ENCODE measurements at places on chromosomes 6 and 20. TPM values are rescaled to one million over a fixed set of nuclear protein-coding genes. Genes with fewer than 3 reads are reported as not detected.

The SYNGAP1 gene
- total RNA-seq: 22.4 TPM

GRCh38 chr20:62953839-62954703 is 1.6 kb downstream of the SLC17A9 start:
- peak; percentile 38 for DNase-seq

DNA sequence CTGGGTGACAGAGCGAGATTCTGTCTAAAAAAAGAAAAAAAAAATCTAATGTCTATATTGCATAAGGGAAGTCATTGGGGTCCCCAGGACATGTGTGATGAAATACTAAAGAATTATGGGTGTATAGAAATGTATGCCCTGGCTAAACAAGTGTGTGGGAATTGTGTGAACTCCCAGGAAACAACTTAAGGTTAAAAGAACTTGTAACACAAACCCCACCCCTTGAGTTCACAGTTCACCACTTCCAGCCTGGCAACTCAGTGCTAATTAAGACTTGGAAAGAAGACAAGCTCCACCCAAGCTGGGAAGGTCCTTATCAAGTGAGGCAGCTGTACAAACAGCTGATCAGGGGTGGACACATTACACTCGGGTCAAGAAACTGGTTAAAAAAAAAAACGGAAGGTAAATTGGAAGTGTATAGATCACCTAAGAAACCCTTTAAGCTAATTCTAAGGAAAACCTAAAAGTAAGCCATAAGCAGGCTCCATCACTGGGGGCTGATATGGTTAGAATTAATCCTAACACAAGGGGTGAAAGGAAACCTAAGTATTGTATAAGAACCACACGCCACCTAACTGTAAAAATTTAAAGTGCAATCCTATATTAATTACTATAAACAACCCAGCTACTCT is 25.2 kb downstream of the HLA-A start:
- peak; percentile 31 for DNase-seq

DNA sequence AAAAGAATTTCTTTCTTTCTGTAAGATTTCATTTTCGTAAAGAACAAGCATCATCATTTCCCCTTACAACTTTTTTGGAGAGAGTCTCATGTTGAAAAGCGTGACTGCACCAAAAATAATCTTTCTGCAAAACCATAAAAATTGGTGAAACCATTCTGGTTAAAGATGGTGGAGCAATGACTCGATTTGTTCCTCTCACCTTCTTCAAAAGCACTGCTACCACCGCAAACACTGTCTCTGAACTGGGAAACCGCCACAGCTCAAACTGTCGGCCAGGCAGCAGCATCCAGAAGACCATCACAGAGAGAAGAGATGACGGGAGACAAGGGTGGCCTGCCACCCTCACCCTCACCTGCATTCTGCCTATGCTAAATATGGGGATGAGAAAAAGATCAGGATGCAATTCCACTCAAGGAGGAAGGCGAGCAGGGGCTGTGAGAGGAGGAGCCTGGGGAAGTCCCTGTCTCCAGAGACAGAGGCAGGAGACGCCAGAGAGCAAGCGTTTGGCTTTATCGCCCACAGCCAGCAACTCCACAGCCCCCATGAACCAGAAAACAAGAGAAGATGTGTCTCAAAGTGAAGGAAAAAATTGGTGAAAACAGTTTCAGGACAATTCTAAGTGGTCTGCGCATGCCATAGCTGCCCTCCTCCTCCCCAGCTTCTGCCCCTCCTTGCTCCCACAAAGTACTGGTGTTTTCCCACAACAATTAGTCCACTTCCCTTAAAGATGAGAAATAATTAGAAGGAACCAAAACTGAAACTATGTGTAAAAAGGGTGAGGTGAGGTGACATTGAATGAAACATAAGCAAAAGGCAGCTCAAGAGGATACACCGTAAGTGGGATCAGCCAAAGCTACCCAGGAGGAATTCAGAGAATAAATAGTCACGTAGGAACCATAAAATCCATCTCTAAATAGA is 255.5 kb downstream of the KIF16B start:
- no peak for DNase-seq

DNA sequence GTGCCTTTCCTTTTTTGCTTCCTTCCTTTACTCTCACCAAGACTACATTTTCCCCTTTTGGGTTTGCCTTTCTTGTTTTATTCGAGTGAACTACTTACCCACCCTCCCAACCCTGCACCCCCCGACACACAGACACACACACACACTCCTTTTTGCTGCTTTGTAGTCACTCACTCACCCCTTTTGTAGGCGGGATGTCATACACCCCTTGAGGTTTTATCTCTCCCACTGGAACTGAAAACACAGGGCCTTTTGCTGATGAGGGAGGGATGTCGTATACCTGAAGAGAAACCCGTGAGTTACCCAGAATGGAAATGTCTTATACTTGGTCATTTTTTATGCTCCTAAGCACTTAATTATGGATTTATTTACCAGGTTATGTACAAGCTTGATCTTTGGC is 40.3 kb downstream of the NEDD9 start:
- DNase-seq: no peak

DNA sequence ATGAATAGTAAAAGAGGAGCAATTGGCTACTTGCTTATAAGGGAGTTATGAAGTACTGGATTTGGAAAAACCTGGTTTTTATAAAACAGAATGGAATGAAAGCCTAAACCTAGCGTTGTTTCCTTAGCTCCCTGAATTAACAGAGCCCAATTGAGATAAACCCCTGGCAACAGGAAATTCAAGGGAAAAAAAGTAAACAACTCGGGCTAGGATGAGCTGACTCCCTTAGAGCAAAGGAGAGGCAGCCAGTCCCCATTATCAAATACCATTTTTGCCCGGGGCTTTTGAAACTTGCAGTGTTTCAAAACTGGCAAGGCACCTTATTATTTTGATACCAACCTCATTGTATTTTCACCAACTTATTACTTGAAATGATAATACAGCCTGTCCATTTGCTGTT is 587.5 kb downstream of the CD109 start:
- DNase-seq: no peak

- DNase-seq: peak; percentile 48
Measured at GRCh38 chr6:41939848-41940758, 1.5 kb downstream of the CCND3 start.

- no peak for DNase-seq
Measured at GRCh38 chr6:132961610-132962009, 147.2 kb downstream of the RPS12 start.

GRCh38 chr6:150033207-150033771 is 8.0 kb upstream of the RAET1L start:
- no peak for DNase-seq

- no peak for DNase-seq
Measured at GRCh38 chr20:37574199-37574890, 46.7 kb upstream of the BLCAP start.

GRCh38 chr20:1331801-1332453 is 3.0 kb upstream of the SDCBP2 start:
- DNase-seq: no peak

The HS3ST5 gene
- not detected for total RNA-seq

The VSTM2L gene
- not detected for total RNA-seq

GRCh38 chr20:46699651-46700359 is 9.6 kb upstream of the SLC2A10 start:
- DNase-seq: no peak

GRCh38 chr6:136344420-136344819 is 54.8 kb upstream of the BCLAF1 start:
- DNase-seq: no peak

GRCh38 chr6:12083763-12084162 is 71.7 kb downstream of the HIVEP1 start:
- no peak for DNase-seq

GRCh38 chr6:15948930-15949900 is 179.7 kb upstream of the MYLIP start:
- DNase-seq: no peak

The OPRL1 gene
- total RNA-seq: 10.5 TPM

- no peak for DNase-seq
Measured at GRCh38 chr20:49290608-49291191, 12.8 kb upstream of the ZNFX1 start.

The CDSN gene
- under 0.01 TPM for total RNA-seq

DNA sequence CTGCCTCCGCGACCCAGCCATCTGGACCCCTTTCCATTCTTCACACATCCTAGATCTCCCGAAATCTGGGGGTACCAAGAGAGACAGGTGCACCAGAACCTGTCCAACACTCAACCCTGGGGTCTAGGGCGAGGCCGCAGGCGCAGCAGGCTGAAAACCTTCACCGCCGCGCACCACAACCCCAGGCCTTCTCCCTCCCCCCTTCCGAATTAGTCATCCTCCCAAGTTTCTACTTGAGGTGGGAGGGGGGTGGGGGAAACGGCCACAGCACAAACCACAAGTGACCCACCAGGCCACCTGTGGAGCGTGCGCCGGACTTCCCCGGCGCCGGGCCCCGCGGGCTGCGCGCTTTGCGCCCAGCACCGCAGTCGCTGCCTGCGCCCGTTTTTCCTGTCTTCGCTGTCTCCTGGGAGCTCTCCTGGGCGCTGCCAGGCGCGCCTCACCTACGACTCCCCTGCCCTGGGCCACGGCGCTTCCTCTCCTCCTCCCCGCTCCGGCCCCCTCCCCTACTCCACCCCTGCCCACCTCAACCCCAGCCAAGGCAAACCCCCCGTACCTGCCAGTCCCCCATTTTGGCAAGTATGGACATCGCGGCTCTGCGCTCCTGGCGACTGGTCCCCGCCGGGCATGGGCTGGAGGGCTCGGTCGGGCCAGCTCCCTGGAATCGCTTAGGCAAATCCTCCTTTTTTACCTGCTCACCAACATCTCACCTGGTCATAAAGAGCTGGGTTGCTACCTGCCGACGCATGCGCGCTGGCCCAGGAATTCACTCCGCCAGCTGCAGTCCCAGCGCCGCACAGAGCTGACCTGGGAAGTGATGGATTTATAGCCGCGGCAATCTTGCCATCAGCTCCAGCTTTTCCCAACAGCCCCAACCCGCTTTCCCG is 4.2 kb upstream of the TFAP2A start:
- DNase-seq: no peak
